Retina (tissue), 1 donor: ENCODE measurements at places on chromosomes 2 and 18.

DNA sequence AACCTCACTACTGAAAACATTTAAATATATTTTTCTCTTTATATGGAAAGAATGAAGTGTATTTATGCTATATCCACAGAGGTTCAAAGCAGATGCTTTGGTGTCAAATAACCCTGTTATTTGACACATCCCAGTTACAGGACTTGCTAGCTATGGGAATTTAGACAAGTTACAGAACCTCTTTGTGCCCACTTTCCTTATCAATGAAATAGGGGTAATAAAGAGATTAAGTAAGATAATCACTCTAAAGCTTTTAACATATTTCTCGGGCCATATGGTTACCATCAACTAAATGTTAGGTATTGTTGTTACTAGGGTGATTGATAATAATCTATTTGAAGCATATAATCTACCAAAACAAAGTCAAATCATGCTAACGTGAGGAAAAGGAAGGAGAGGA is 1660.6 kb upstream of the NXPH2 start:
- no peak for DNase-seq

- no peak for DNase-seq
These were observed 206.5 kb upstream of the SH3BP4 start for GRCh38 chr2:234745347-234745746.

GRCh38 chr2:3678212-3678611 is 20.2 kb downstream of the ALLC start:
- no peak for DNase-seq

- DNase-seq: no peak
These were observed 190.1 kb upstream of the TNP1 start for GRCh38 chr2:217049956-217050355.

DNA sequence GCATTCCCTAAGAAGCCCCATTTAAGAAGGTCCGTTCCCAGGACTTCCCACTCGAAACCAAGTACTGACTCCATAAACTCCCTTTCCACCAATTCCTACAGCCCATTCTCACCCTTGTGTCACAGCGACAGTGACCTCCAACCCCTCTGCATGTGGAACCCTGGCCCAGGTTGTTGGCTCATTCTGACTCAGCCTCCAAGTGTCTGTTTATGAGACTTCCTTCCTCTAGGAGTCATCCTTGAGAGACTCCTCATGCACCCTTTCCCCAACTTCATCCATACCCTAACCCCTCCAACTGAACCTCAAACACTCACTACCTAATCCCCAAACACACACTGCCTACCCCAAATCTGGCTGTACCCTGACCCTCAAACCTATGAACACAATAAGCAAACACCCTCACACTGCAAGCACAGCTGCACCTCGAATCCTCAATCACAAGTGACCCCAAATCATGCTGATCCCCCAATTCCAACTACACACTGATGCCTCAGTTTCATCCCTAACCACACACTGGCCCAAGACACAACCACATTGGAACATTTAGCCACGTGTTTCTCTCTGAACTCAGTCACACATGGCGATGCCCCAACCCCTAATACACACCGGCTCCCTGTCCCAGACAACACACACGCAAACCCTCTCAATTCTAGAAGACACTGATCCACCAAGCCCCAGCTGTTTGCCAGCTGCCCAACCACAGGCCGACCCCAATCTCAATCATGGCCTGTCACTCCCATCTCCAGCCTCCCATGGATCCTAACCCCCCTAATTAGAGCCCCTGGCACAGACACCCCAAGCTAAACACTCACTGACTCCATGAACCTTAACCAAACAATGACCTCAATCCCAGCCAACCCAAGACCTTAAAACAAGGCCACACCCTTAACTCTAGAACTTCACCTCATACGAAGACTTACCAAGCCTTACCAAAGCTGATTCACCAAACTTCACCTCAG is 219.6 kb downstream of the CYP26B1 start:
- no peak for DNase-seq

DNA sequence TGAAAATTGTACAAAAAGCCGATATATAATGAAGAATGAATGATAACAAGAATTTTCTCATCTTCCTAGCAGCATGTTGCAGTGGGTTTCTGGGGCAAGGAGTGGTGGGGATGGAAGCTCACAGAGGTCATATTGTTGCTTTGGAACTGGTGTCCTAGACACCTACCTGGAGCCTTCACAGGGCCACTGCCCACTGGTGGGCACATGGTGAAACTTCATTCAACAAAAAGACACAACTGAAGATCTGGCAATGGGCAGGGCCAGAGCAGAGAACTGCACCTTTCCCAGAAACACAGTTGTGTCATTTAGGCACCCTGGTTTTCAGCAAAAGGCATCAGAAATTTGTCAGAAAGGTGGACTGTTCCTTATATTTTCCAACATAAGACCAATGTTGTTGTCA is 115.3 kb downstream of the FHOD3 start:
- no peak for DNase-seq

- DNase-seq: no peak
These were observed 17.6 kb downstream of the EMX1 start for GRCh38 chr2:72934683-72935610.

DNA sequence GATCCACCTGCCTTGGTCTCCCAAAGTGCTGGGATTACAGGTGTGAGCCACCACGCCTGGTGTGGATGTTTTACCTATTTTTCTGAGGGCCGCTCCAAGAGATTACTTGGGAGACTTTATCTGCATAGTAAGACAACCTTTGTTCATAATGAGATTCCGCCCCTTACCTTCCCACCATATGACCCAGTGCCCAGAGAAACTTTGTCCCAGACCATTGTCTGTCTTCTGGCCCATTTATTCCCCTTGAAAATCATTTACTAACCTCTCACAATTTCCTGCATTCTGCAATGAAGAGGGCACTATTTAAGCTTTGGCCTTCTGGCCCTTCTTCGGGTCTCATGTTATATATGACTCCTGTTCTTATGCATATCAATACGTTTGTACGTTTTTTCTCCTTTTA is 13.7 kb upstream of the TMEM37 start:
- DNase-seq: no peak

GRCh38 chr2:174778085-174778981 is 14.1 kb upstream of the CHRNA1 start:
- DNase-seq: no peak

GRCh38 chr2:133204421-133204820 is 363.8 kb downstream of the NCKAP5 start:
- no peak for DNase-seq

GRCh38 chr2:171171808-171172207 is 11.1 kb upstream of the TLK1 start:
- DNase-seq: no peak

- no peak for DNase-seq
These were observed 19.9 kb upstream of the SIGLEC15 start for GRCh38 chr18:45805551-45805950.

- DNase-seq: no peak
These were observed 84.5 kb upstream of the ODC1 start for GRCh38 chr2:10532638-10533101.

DNA sequence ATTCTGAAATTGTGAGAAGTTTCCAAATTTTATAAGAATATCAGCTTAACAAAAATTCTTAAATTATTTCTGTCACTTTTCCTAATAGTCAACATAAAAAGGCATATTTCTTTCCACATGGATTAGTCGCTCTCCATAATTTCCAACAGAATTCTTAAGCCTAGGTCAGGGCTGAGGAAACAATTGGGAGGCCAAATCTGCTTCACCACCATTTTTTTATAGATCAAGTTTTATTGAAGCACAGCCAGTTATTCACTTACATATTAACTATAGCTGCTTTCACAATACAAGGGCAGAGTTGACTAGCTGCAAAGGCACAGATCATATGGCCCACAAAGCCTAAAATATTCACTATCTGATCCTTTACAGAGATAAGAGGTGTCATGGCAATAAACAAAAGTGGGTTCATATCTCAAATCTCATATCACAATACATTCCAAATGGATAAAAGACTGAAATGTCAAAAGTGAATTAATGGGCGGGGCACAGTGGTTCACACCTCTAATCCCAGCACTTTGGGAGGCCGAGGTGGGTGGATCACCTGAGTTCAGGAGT is 18.7 kb downstream of the MEMO1 start:
- no peak for DNase-seq

DNA sequence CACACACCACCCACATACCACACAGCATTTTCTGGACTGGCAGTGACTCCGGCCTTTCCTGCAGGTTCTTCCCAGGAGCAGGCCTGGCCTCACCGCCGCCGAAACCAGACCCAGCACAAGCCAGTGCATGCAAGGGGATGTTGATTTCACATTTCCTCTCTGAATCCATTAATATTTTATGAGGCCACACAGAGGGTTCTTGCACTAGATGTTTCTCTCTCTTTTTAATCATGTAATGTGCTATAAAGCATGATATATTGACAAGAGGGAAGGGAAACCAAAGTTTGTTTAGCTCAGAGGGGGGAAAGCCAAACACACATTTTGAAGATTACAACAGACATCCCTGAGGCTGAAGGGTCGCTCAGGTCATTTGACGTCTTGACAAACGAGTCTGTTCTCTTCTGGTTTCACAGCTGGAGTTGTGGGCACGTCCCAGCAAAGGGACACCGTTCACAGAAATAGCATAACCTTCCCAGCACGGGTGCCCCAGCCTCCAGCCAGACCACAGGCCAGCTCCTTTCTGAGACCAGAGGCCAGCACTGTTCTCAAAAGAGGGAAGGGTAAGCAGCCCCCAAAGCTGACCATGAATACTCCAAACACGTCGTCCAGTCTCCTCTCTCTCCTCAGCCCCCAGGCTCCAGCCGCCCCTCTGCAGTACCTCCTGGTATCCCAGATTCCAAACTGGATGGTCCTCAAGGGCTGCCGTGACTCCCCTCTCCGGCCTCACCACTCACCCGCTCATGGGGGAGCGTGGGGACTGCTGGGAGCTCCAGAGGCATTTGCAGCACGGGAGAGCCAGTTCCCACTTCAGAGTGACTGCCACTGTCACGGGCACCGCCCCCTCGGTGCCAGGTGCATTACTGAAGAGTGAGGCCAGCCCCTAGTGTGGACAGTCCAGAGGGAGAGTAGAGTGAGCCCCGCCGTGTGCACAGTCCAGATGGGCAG is 340.3 kb upstream of the SALL3 start:
- DNase-seq: peak; percentile 44

DNA sequence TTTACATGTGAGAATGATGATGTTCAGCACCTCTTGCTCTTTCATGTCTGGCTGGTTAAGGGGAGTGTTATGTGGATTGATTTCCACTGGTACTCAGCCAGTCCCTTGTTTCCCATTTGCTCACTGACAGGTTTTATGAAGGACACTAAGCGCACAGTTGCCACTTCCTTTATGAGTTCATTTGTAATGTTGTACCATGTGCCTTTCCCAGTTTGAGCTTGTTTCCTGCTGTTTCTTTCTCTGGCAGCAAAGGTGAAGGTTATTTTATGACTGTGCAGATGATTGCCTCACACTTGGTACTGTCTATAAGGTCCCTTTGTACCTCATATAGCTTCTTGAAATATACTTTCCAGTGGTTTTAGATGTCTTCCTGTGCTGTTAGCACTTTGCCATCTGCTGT is 1700.5 kb upstream of the TMEFF2 start:
- DNase-seq: peak; percentile 3

DNA sequence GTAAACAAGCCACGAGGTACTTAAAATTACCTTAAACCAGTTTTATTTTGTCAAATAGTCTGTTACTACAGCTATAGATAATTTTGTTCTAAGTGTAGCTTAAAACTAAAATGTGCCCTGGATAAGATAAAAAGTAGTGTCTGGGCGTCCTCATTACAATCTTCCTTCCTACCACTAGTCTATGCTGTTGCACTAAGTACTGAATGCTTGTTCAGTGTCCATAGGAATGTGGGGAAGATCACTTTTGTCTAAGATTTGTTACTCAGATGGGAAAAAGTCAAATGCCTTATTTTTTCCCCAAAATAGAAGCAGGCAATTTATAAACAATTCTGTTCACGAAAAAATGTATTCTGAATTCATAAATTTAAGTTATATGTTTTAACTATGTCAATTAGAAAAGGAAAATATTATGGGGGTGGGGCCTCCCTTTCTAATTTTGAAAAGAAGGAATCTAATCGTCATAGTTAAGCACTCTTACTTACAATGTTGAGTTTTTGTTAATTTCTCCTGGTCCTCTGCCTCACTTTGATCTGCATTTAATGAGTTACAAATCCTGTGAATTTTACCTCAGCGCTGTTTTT is 140.4 kb upstream of the VRK2 start:
- DNase-seq: no peak

- no peak for DNase-seq
These were observed 2.8 kb downstream of the ABCB6 start for GRCh38 chr2:219215871-219216534.

DNA sequence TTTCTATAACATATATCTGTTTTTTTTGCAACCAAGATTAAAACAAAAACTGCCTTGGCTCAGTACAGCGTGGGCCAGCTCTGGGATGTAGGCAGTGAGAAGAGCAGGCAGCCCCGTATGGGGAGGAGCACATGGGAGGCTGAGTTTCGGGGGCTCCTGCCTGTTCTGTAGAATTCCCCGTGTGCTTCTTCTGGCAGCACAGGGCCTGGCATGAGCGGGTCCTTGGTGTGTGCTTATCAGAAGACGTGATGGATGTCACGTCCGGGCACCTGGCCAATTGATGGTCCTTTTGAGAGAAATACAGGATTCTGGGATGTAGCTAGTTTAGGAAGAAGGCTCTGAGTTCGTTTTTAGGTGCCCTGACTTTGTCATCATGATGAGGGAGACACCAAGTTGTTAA is 16.2 kb downstream of the IMPA2 start:
- no peak for DNase-seq

DNA sequence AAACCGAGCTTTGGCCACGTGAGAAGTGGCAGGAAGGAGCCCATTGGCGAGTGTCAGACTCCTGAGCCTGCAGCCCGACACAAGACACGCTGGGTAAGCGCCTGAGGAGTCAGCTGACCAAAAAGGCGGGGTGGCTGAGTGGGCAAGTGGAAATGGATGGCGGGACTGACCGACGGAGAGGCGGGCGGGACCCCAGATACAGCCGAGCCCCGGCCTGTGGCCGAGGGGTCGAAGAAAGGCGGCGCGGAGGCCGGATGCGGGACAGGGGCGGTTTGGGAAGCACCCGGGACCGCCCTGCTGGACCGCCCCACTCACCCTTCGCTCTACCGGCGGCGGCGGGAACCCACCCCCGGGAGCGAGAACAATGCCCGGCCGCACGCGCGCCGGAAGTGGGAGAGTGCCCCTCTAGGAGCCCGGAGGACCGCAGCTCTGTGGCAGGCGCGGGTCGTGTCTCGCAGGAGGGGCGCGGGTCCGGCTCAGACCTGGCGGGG is 22.8 kb downstream of the ZSCAN30 start:
- peak; percentile 98 for DNase-seq

GRCh38 chr2:121348128-121348740 is 63.2 kb upstream of the TFCP2L1 start:
- DNase-seq: no peak
